ENCODE measurements at places on chromosomes 11 and 22.

DNA sequence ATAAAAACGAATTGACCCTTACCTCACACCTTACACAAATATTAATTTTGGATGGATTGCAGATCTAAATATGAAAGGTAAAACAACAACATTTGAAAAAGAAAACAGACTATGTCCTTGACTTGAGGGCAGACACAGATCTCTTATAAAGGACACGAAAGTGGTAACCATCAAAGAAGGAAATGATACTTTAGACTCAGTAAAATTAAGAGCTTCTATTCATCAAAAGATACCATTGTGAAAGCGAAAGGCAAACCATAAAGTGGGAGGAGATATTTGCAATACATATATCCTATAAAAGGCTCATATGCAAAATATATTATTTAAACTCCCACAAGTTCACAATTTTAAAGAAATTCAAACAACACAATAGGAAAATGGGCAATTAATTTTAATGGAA is 5.0 kb downstream of the HEPACAM start:
- no peak for DNase-seq

DNA sequence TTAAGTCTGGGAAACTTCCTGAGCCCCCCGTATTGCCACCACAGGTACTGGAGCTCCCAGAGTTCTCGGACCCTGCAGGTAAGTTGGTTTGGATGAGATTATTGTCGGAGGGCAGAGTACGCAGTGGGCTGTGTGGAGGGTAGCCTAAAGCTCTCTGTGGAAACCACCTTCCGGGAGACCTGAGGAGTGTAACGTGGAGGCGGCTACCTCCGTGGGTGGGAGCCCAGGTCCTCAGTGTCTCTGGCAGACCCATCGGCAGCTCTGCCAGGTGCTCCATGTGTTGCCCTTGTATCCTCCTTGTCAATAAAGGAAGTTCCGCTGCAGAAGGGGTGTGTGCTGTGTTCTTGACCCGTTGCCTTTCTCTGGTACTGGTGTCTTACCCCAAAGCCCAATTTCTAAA is 61.4 kb downstream of the SYT13 start:
- no peak for DNase-seq

GRCh38 chr11:68341557-68342458 is 29.4 kb downstream of the LRP5 start:
- DNase-seq, result no peak

- DNase-seq, result no peak
Observed at GRCh38 chr11:112762707-112763090, 198.5 kb upstream of the NCAM1 start.

GRCh38 chr22:49933236-49934159 is 15.1 kb downstream of the CRELD2 start:
- no peak for DNase-seq

GRCh38 chr11:78472905-78473304 is 55.3 kb upstream of the GAB2 start:
- no peak for DNase-seq
